IPS-NIHi11 (cell line): ENCODE measurements at places on chromosomes 1 and 21.

- DNase-seq, result no peak
Measured at GRCh38 chr21:37232274-37233018, 34.7 kb downstream of the VPS26C start.

DNA sequence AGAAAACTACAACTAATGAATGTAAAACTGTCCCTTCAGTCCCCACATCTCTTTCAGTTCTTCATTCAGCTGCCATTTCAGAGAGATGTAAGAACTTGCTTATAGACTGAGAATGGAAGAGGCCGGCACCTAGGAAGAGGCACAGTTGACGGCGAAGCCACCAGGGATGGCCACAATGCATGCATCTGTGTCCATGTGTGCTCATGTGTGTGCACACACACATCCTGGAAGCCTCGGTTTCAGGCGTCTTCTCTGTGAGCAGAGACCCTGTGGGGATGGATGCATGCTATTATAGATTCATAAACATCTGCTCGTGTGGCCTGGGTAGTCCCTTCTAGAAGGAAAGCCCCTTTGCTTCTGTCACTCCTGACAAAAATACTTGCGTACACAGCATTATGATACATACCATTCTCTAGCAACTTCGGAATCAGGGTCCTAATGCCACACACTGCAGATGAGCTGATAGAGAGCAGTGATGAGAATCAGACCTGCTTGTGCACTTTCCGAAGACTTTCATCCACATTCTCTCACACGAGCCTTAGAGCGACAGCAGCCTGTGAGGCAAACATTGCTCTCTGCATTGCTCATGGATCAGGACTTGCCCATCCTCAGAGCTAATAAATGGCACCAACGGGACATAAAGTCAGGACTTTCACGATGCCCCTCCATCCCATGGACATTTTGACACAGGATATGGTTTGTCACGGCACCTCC lies 12.4 kb upstream of the GPR61 start:
- no peak for DNase-seq

GRCh38 chr1:169118227-169118626 lies 11.7 kb downstream of the ATP1B1 start:
- no peak for DNase-seq

DNA sequence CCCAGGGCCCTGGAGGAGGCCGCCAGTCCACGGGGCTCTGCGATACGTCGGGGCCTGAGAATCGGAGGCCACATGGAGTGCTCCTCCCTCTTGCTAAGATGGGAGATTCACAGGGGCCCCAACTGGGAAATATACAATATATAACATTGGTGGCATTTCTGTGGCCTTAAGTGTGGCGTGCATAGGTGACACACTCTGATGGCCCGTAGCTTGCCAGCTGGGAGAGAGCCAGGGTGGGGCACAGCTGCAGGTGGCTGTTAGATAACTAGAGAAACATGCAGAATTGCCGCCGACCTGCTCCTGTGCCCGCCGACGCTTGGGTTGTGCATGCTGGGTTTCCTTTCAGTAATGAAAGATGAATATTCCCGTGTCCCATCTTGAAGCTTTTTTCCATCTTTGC lies 30.1 kb downstream of the UMODL1 start:
- no peak for DNase-seq

DNA sequence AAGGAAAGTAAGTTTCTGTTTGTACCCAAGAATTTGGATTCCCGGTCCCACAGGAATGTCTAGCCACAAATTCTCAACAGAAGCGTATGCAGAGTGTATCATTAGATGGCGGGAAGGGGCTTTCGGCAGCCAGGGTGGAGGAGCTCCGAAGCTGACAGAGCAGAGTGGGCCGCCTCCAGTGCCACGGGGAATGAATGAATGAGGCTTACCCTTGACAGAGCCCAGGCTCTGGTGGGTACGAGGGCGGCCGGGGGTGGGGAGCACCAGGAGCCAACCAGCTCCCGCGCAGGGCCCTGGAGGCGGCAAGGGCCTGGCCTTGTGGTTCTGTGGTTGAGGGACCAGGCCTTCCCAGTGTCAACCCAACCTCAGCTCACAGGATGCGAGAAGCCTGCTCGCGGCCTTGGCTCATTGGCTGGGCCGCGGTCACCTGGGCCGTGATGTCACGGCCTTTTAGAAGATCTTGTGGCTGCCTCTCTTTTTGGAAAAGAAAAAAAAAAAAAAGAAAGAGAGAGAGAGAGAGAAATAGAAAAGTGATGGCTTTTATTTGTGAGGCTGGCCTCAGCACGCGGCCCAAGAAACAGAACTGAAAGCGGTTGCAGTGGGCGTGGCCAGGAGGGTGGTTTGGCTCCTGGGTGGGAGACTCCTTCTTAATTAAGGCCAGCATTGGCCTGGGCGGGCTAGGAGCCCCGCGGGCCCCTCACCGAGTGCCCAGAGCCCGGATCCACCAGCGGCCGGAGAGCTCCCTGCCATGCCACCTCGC lies 34.9 kb upstream of the RUNX3 start:
- no peak for DNase-seq

DNA sequence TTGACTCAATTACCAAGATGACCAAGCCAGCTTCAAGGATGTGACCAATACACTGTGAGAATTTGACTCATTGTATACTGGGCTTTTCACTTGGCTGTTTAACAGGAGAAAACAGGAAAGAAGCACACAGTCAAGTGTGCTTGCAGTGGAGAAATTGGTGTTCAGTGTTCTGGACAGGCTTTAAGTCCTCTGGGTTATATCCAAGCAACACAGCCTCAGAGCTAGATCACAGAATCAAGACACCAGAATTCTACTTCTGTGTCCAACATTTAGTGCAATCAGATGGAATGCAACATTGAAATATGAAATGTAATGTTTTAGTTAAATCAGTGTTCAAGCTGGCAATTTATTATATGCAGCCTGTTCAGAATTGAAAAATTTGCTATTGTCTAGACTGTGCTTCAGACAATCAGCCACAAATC lies 694.4 kb downstream of the LTN1 start:
- DNase-seq, result no peak

DNA sequence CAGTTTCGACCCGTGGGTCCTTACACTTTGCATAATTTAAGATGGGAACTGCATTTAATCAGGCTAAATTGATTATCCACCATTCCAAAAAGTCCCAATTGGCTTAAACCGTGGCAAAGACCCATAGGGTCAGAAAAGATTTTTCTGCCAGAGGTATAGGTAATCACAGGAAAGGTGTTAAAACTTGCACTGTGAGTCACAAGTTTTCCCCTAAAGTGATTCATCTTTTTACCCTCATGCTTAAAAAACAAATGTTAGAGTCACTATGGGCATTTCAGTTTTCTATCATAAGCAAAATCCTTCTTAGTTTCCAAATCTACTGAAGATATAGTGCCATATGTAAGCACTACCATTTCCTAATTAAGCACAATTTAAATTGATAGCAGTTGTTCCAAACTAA lies 1079.8 kb downstream of the ADGRL2 start:
- DNase-seq, result no peak

DNA sequence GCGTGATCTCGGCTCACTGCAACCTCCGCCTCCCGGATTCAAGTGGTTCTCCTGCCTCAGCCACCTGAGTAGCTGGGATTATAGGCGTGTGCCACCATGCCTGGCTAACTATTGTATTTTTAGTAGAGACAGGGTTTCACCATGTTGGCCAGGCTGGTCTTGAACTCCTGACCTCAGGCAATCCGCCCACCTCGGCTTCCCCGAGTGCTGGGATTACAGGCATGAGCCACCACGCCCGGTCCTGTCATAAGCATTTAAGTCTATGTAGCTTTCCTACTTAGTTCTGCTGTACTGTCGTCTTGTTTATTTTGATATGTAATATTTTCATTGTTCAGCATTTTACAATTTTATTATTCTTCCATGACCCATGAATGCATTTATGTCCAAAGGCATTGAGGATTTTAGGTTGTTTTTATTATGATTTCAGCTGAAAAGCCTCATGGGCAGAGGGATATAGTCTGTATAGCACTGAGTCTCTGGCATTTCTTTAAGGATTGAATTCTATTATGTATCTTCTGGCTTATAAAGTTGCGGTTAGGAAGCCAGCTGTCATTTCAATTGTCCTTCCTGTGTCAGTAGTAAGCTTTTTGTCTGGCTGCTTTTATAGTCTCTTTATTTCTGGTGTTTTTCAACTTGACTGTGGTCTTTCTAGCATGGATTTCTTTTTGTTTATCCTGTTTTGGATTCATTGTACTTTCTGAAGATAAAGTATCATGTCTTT lies 9.2 kb downstream of the AGPAT3 start:
- DNase-seq, result no peak

DNA sequence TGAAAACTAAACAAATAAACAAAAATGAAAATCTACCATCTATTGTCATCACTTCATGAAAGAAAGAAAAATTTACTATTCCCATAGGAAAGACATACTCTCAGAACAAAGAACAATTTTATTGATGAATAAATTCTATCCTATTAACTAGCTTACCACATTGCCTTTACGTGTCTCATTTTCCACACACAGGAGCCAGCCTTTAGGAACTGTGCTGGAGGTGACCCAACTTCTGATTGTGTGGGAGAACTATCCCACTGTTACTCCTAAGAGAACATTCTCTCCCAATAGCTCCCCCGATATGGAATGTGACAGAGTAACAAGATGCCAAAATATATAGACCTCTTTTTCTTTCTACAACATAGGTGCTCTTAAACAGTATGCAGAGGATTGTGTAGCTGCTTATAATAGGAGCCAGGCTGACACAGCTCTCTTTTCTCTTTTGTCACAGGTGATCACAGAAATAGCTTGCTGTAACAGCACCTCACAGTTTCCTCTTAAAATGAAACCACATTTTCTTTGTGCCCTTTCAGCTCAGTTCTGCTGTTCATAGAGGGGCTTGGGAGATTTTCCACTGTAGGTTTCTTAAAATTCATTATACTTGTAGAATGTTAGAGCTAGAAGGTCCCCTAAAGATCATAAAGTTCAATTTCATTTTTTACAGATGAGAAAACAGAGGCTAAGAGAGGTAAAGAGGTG lies 35.5 kb downstream of the C21orf91 start:
- DNase-seq, result no peak

- DNase-seq, result peak; percentile 74
Measured at GRCh38 chr1:58592522-58593134, 15.6 kb upstream of the TACSTD2 start.

DNA sequence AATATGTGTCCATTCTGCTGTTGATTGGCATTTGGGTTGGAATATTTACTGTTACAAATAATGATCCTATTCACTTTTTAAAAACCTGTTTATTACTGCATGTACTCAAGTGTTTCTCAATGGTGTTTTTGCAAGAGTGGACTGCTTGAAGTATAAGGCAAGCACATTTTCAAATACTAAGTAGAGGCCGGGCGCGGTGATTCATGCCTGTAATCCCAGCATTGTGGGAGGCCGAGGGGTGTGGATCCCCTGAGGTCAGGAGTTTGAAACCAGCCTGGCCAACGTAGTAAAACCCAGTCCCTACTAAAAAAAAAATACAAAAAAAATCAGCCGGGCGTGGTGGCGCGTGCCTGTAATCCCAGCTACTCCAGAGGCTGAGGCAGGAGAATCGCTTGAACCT lies 276.9 kb upstream of the ADGRL4 start:
- DNase-seq, result no peak

DNA sequence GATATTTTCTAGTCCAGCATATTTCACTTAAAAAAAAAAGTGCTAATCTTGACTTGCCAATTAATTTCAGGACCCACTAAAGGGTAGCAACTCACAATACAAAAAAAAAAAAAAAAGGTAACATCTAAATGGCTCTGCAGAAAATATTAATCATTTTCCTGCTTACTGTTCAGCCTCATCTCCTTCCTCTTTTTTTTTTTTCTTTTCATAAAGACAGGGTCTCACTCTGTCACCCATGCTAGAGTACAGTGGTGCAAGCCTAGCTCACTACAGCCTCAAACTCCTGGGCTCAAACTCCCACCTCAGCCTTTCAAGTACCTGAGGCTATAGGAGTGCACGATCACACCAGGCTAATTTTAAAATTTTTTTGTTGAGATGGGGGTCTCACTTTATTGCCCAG lies 30.4 kb downstream of the TTC13 start:
- no peak for DNase-seq

DNA sequence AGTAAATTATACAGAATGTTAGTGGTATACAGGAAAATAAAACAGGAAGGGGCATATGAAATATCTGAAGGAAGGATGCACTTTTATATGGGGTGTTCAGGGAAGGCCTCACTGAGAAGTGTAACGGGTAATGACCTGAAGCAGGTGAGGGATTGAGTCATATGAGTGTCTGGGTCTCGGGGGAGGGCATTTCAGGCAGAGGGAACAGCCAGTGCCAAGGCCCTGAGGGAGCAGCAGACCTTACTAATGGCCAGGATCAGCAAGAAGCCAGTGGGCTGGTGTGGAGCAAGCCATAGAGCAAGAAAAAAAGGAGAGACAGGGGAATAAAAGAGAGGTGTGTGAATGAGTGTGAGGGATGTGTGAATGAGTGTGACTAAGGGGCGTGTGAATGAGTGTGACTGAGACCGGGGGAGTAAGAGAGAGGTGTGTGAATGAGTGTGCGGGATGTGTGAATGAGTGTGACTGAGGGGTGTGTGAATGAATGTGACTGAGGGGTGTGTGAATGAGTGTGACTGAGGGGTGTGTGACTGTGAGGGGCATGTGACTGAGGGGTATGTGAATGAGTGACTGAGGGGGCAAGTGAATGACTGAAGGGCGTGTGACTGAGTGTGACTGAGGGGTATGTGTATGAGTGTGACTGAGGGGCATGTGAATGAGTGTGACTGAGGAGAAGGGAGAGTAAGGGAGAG lies 107.2 kb downstream of the GLIS1 start:
- no peak for DNase-seq

DNA sequence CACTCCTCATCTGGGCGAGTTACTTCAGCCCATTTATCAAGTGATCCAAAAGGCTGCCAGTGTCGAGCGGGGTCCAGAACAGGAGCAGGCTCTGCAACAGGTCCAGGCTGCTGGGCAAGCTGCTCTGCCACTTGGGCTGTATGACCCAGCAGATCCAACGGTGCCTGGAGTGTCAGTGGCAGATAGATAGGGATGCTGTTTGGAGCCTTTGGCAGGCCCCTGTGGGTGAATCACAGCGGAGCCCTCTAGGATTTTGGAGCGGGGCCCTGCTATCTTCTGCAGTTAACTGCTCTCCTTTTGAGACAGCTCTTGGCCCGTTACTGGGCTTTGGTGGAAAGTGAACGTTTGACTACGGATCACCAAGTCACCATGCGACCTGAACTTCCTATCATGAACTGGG lies 7.5 kb downstream of the MMEL1 start:
- no peak for DNase-seq

- no peak for DNase-seq
Measured at GRCh38 chr1:168335500-168335899, 54.8 kb downstream of the TBX19 start.
